ENCODE measurements at places on chromosomes 2 and 18. TPM values are rescaled to one million over a fixed set of nuclear protein-coding genes. Genes with fewer than 3 reads are reported as not detected.

- no peak for DNase-seq
Observed at GRCh38 chr2:96867756-96868554, 1.9 kb downstream of the SEMA4C start.

- DNase-seq = peak; percentile 14
Observed at GRCh38 chr2:118982039-118982438, 40.0 kb downstream of the MARCO start.

DNA sequence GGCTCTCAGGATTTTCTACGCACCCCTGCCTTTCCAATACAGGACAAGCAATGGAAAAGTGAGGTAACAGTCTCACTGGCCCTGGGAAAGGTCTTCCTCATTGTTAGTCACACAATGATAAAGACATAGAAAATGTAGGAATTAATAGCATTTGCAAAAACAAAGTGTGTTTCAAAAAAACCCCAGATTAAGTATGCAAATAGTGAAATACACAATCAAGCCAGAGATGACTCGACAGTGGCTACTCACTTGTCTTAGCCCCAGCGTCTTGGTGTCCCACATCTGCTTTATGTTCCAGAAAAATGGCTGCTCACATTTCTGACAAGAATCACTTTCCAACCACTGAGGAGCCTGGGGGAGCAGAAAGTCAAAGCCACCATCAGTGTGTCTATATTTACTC lies 47.0 kb upstream of the AP1S3 start:
- no peak for DNase-seq

GRCh38 chr18:26429535-26430226 lies 118.7 kb downstream of the KCTD1 start:
- no peak for DNase-seq

- no peak for DNase-seq
Observed at GRCh38 chr18:9683418-9684396, 24.4 kb upstream of the RAB31 start.

DNA sequence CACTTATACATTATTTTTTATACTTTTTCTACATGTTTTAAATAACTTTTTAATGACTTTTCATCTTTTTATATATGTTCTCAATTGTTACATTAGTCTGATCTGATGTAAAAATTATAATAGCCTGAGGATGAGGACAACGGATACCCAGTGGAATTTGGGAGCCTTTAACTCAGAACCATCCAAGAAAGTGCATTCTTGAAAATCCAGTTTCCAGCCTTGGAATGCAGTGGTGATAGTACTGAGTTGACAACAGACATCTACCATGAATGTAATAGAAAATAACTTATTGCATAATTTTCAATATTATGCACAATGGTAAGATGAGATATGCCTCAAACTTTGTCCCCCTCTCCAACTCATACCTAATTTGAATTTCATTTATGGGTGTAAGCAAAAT lies 120.7 kb upstream of the ZC3H15 start:
- DNase-seq = no peak

- no peak for DNase-seq
Observed at GRCh38 chr18:58005011-58005410, 39.0 kb upstream of the NEDD4L start.

DNA sequence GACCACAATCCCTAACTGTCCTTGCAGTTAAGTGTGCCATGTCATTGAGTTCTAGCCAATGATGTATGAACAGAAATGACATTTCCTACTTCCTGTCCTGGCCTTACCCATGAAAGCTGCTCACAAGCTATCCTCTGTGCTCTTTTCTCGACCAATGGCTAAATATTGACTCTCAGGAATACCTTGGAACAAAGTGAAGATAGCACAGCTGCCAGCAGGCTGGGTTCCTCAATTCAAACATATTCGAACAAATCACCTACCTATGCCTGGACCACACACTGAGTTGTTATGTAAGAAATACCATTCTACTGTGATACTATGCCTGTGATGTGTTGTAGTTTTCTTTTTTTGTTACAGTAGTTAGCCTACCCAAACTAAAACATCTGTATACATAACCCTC lies 65.1 kb downstream of the GAREM1 start:
- DNase-seq = no peak

DNA sequence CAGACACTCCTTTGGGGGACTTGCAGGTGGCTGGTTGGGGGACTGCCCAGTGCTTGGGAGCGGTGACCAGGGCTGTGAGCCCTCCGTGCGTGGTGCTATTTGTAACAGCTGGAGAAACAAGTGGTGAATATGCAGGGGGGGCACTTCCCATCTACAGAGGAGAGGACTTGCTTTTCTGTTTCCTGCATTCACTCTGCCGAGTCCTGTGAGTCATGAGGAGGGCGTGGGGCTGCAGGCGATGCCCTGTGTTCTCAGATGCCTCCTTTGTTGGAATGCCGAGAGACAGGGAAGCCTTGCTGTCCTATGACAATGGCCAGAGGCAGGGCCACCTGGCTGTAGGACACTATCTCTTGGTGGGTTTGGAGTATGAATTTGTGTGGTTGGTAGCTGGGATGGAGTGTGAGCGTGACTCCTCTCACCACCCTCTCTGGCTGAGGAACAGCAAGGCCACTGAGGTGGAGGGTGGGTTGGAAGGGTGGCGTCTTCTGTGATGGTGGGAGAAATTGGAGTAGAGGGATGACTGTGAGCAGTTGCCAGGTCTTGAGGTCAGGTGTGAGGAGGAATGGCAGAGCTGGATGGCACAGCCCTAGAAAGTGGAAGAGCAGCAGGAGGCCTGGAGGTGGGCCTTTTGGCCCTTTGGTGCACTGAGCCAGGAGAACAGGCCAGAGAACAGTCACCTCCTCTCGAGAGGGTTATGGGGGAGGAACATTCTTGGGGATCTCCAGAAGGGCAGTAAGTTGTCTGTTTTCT lies 24.3 kb downstream of the FHOD3 start:
- DNase-seq = no peak

DNA sequence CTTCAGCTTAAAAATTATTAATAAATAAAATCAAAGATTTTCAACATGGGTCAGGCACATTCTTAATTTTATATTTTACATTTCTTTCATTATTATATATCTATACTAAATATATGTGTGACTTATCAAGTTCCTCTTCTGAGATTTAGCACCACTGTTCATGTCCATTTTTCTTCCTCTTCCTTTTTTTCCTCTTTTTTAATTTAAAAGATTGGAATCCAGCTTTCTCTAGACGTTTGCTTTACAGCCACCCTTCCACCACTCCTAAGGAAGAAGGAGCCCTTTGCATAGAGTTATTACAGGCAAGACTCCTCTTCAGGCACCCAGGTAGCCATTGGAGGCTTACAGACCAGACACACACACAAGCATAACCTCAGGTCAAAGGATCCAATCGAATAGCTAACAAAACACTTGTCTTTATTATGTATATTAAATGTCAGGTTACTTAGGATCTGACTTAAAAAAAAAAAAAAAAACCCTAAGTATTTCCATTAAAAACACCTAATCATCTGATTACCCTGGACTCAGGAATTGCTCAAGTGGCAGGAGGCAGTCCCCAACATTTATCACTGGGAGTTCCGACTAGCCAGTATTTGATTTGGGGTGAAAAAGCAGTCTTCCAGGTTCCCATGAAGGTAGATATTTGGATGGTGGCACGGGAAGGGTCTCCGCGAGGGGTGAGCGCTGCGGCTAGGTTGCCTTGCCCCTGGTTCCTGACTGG lies 2.4 kb upstream of the ZEB2 start:
- no peak for DNase-seq

GRCh38 chr2:11102956-11103860 lies 52.1 kb upstream of the SLC66A3 start:
- no peak for DNase-seq

DNA sequence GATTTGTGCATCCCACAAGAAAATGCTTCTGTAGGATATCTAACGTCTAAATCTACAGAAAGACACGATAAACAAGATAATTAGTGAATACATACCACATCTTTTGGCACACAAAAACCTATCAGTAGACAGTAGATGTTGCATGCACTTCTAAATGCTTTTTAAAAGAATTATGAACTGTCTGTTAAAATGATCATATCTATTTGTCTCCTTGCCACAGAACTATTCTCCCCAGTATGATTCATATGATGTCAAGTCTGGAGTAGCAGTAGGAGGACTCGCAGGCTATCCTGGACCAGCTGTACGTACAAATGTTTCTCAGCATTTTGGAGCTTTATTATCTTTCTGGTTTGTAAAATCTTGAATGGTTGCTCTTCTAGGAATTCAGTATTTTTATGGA lies 12.7 kb downstream of the COL3A1 start:
- DNase-seq = no peak

GRCh38 chr2:166773308-166773949 lies 114.9 kb upstream of the XIRP2 start:
- DNase-seq = no peak

DNA sequence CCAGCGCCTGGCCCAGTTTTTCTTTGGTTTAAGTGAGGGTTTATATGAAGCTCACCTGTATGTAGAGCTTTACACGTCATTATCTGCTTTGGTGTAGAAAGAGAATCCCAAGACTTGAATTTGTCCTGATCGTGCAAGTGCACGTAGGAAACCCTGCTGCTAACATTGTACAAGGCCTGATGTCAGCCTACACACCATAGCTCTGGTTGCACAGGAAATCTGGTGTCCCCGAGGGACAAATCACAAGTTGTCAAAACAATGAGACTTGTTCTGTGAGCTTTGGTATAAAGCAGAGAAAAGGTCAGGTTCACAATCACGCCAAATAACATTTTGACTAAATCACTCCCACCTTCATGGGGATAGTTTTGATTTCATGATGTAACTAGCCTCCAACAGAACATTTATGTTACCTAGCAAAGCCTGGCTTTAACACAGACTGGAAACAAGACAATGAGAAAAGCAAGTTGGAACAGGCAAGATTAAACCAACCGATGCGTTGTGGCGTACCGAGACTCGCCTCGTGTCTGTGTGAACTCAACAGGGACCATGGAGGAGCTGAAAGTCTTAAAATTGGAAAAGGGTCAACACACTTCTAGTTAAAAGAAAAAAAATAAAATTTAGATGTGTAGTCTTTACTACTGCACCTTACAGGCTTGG lies 41.4 kb downstream of the ZAP70 start:
- DNase-seq = no peak

- no peak for DNase-seq
Observed at GRCh38 chr2:241941691-241942301, 72.3 kb downstream of the RTP5 start.

DNA sequence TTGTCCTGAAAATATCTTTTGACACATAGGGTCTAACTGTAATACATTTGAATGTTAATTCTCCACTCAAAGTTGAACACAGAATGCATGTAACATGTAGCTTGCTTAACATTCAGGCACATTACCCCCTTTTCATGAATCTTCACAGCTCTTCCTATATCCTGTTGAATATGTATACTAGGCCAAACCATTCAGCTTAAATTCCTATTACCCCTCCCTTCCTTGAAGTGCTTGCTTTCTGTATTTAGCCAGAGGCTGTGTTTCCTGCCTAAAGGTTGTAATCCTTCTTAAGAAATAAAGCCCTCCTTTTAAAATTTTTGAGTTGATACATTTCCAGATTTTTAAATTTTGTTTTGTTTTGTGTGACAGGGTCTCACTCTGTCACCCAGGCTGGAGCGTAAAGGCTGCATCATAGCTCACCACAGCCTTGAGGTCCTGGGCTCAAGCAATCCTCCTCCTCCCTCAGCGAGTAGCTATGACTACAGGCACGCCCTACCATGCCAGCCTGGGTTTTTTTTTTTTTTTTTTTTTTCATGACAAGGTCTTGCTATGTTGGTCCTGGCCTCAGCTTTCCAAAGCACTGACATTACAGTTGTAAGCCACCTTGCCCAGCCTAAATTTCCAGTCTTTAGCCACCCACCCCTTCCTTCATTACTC lies 357.6 kb downstream of the DSC3 start:
- no peak for DNase-seq

GRCh38 chr2:74564222-74564621 lies 9.7 kb downstream of the DOK1 start:
- DNase-seq = no peak

GRCh38 chr2:60481257-60481656 lies 72.2 kb downstream of the BCL11A start:
- no peak for DNase-seq

DNA sequence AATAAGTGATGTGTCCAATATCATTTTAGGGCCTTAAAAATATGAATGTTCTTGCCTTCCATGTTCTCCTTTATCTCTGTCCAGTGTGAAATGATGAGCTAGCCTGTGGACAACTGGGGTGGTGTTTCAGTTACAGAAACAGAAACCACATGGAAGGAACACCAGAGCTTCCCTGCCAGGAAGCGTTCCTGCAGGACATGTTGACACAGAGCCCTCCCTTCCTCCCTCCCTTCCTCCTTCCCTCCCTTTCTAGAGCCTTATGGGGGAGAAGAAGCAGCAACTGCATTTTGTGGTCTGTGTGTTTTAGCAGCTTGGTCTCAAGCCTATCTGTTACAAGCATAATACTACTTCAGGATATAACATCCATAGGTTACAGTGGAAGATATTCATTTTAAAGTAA lies 539.7 kb upstream of the NETO1 start:
- DNase-seq = no peak

- no peak for DNase-seq
Observed at GRCh38 chr2:70118798-70119454, 31.6 kb downstream of the PCBP1 start.

GRCh38 chr2:50749216-50749615 lies 282.7 kb downstream of the NRXN1 start:
- no peak for DNase-seq

GRCh38 chr2:37782721-37783371 lies 111.4 kb upstream of the CDC42EP3 start:
- DNase-seq = no peak

GRCh38 chr2:188440849-188441248 lies 149.2 kb downstream of the GULP1 start:
- no peak for DNase-seq

- no peak for DNase-seq
Observed at GRCh38 chr2:161418715-161419637, 2.9 kb downstream of the TBR1 start.

- DNase-seq = no peak
Observed at GRCh38 chr2:154813636-154814035, 115.1 kb downstream of the KCNJ3 start.

DNA sequence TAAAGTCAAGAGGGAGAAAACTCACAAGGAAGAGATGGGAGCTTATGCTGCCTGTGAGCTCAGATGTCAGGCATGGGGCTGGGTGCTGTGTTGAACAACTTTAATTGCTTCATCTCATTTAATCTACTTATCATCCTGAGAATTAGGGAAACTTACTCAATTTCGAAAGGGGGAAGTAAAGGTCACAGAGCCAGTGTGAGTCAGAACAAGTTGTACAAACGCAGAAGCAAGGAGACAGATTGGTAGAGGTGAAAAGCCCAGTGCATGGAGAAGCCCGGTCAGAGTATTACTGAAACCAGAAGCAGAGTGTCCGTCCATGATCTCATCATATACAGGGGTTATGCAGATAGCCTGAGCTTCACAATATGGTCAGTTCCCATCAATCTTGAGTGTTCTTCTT lies 281.1 kb upstream of the POU3F3 start:
- DNase-seq = no peak

Gene PRPF40A
- 132 TPM for total RNA-seq

Gene EFR3B
- total RNA-seq = 15.4 TPM

Gene LOXHD1
- 0.14 TPM for total RNA-seq

Gene CSRNP3
- 29.6 TPM for total RNA-seq

Gene LINC00305
- total RNA-seq = not detected

Gene CDH7
- 0.94 TPM for total RNA-seq

Gene ARHGEF4
- 20.9 TPM for total RNA-seq

Gene NEMP2
- total RNA-seq = 18.9 TPM

Gene RFTN2
- 9.9 TPM for total RNA-seq

Gene C2orf42
- total RNA-seq = 19.5 TPM

Gene DCAF17
- 22.4 TPM for total RNA-seq

Gene RBMS1
- total RNA-seq = 128 TPM

Gene TMEM37
- 13.6 TPM for total RNA-seq

Gene BCL11A
- total RNA-seq = 139 TPM

Gene CIDEA
- not detected for total RNA-seq

Measured in mesothelial cell of epicardium (in vitro differentiated cells).